ENCODE measurements at places on chromosomes 16 and 17. TPM values are rescaled to one million over a fixed set of nuclear protein-coding genes. Genes with fewer than 3 reads are reported as not detected.

- DNase-seq, result no peak
Observed at GRCh38 chr17:61134551-61135235, 264.9 kb upstream of the TBX2 start.

- DNase-seq, result no peak
Observed at GRCh38 chr17:20203018-20203417, 193.9 kb downstream of the SPECC1 start.

DNA sequence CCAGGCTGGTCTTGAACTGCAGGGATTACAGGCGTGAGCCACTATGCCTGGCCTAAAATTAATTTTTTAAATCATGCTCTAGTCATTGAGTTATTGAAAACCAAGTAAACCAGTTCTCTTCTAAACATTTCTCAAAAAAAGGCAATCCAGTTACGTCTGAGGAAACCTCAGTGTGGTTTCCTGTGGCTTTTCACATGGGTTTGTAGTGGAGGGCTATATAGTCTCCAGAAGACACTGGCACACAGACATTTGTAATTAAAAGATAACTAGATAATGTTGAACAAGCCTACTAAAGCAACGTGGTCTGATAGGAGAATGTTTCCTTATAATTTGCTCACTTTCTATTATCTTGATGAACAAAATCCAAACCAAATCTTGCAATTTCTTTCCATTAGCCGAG is 5.2 kb upstream of the TOB1 start:
- no peak for DNase-seq

- no peak for DNase-seq
Observed at GRCh38 chr17:63345611-63346010, 100.5 kb downstream of the CYB561 start.

DNA sequence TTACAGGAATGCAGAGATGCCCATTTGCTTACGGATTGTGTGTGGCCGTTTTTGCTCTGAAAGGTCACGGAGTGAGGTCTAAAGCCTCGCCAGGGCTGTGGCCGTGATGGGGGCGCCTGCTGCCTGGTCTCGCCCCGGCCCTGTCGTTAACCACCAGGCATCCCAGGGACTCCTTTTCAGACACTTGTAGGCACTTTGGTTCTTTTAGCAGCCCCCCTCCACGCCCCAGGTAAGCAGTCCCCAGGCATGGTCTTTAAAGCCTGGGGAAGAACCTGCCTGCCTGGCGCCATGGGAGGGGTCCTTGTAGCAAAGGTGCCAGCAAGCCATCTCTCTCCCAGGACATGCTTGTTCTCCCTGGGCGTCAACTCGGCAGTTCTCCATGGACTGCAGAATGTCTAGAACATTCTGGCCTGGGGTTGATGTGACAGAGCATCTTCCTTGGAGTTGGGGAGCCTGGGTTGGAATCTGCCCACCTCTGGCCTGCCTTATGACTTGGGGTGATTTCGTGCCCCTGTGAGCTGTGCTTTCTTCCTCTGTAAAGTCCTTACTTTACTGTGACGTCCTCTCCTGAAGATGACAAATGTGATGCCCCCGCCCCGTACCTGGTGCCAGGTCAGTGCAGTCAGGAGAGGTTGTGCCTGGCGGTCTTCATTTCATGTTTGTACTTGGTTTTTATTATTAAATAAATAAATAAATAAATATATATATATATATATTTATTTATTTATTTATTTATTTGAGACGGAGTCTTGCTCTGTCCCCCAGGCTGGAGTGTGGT is 5.4 kb downstream of the KCTD5 start:
- DNase-seq, result peak; percentile 34

- DNase-seq, result no peak
Observed at GRCh38 chr17:48995304-48995973, 1.7 kb upstream of the IGF2BP1 start.

GRCh38 chr17:69870091-69870530 is 204.9 kb upstream of the KCNJ16 start:
- no peak for DNase-seq

The HEXD gene
- 46.2 TPM for polyA plus RNA-seq

The AFMID gene
- polyA plus RNA-seq, result 32.9 TPM

The FN3K gene
- 13.2 TPM for polyA plus RNA-seq

The PDILT gene
- not detected for polyA plus RNA-seq

The PPP1R27 gene
- not detected for polyA plus RNA-seq

Measured in sigmoid colon (tissue), 7 donors.